ENCODE measurements at places on chromosomes 3 and 15. TPM values are rescaled to one million over a fixed set of nuclear protein-coding genes. Genes with fewer than 3 reads are reported as not detected.

Gene C3orf70
- total RNA-seq, result 5.7 TPM

Gene CHRFAM7A
- 1.8 TPM for total RNA-seq

Gene TMEM207
- not detected for total RNA-seq

DNA sequence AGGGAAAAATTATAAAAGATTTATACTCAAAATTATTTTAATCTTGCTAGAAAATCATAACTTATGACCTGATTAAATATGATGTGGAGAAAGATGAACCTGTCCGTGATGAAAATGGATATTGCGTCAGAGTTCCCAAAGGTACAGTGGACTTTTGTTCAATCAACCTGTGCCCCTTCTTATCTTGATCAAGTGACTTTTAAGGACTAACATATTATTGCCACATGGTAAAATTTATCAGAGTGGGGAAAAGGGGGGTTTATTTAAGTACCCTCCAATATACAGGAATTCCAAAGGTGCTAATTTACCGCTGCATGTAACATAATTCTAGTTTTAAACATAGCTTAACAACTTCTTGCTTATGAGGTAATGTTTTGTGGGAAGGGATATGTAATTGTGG is 39.6 kb downstream of the HDC start:
- H3K27me3 ChIP-seq, result peaks cover 7% of the 10 kb centered on the region
- H3K4me3 ChIP-seq, result no peak overlapping the region
- H3K27ac ChIP-seq, result no peak overlapping the region
- no peaks in the 10 kb centered on the region for H3K4me1 ChIP-seq
- no peak for DNase-seq

GRCh38 chr15:60408463-60408981 is 10.7 kb upstream of the ANXA2 start:
- H3K27me3 ChIP-seq, result no peaks in the 10 kb centered on the region
- no peak overlapping the region for H3K4me3 ChIP-seq
- no peaks in the 10 kb centered on the region for H3K36me3 ChIP-seq
- H3K27ac ChIP-seq, result peak overlapping the region; percentile 64
- peaks cover 29% of the 10 kb centered on the region for H3K4me1 ChIP-seq
- peak; percentile 86 for DNase-seq

GRCh38 chr3:118948146-118948545 is 86.5 kb downstream of the IGSF11 start:
- no peak for DNase-seq
- no peak overlapping the region for H3K27ac ChIP-seq
- no peak overlapping the region for H3K4me3 ChIP-seq
- H3K36me3 ChIP-seq, result no peaks in the 10 kb centered on the region
- no peaks in the 10 kb centered on the region for H3K27me3 ChIP-seq
- no peaks in the 10 kb centered on the region for H3K4me1 ChIP-seq

DNA sequence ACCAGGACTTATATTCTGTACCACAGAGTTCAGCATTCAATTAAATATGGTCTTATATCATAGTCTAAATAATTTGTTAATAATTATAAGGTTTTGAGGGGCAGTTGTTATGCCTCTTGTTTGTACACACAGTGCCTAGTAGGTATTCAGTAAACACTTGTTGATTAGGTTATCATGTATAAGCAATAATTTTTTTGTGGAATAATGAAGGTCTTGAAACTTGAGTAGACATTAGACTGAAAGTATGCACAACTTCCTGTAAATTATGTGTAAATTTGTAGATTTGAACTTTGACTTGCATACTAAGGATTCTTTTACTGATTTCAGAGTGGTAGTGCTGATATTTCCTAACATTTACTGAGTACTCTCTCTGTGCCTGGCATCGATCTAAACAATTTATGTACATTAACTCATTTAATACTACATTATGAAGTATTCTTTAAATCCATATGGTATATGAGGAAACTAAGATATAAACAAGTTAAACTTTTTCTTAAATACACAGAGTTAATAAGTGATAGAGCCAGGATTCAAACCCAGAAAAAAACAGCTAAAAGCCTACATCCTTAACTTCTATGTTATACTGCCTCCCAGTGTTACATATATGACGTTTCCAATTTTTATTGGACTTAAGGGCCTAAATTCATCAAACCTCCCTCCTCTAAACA is 65.1 kb downstream of the GLCE start:
- H3K27me3 ChIP-seq, result no peaks in the 10 kb centered on the region
- H3K4me1 ChIP-seq, result no peaks in the 10 kb centered on the region
- DNase-seq, result peak; percentile 26
- H3K36me3 ChIP-seq, result no peaks in the 10 kb centered on the region

DNA sequence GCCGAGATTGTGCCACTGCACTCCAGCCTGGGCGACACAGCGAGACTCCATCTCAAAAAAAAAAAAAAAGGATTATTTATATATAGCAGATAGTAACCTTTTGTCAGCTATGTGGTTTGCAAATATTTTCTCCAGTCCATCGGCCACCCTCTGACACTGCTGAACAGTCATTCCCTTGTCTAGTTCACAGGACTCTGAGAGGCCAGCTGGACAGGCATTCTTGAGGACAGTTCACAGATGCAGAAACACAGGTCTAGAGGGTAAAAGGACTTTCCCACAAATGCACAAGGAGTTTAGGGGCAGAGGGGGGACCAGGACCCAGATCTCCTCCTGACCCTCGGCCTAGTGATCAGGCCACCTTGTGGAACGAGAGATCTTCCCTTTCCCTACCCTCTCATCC is 7.5 kb upstream of the TMEM40 start:
- peaks cover 8% of the 10 kb centered on the region for H3K4me1 ChIP-seq
- no peak overlapping the region for H3K4me3 ChIP-seq
- no peak for DNase-seq

DNA sequence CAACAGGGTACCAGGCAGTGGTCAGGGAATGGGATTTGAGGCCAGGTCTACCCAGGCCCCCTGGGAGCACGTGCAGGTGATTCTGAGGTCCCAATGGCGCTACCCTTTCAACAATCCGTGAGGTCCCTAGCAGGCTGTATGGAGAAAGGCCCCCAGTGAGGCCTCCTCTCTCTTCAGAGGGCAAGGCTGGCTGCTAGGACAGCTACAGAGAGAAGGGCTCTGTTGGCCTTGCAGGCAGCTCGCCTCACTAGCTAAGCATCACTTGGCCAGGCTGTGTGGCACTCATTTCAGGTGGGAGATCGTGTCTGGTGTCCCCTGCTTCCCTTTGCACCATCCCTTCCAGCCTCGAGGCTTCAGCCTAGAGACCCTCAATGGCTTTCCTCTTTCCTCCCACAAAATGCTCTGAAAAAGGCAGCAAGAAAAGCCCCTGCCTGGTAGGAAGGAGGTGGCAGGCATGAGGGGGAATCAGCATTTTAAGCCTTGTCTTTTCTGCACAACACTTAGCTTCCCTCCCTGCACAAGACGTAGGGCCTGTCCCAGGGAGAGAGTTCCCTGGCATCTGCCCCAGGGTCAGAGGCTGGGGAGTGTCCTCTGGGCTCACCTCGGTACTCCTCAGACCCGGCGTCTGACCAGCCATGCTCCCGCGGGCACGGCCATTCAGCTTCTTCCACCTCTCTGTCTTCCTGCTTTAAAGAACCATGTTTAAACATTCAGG is 111.8 kb downstream of the ASB7 start:
- no peaks in the 10 kb centered on the region for H3K36me3 ChIP-seq
- H3K4me3 ChIP-seq, result no peak overlapping the region
- peak overlapping the region; percentile 84 for H3K27ac ChIP-seq
- peaks cover 18% of the 10 kb centered on the region for H3K4me1 ChIP-seq

DNA sequence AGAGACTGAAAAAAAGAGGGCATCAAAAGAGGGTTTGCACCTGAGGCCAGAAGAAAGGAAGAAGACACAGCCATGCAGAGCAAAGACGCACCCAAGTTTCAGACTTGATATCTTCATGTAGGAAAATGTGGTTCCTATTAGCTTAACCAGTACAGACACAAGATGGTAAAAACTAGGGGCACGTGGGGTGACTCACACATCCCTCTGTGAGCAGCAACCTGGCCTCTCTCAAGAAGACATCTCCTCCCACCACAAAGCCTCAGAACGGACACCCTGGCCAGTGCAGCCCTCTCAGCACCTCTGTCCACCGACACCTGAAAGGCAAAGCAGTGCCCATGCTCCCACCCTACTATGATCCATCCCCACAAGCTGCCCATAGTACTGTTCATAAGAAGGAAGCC is 33.3 kb downstream of the GLB1 start:
- H3K36me3 ChIP-seq, result peaks cover 6% of the 10 kb centered on the region
- H3K27ac ChIP-seq, result no peak overlapping the region
- no peak overlapping the region for H3K4me3 ChIP-seq
- peak; percentile 22 for DNase-seq
- H3K4me1 ChIP-seq, result peaks cover 4% of the 10 kb centered on the region

DNA sequence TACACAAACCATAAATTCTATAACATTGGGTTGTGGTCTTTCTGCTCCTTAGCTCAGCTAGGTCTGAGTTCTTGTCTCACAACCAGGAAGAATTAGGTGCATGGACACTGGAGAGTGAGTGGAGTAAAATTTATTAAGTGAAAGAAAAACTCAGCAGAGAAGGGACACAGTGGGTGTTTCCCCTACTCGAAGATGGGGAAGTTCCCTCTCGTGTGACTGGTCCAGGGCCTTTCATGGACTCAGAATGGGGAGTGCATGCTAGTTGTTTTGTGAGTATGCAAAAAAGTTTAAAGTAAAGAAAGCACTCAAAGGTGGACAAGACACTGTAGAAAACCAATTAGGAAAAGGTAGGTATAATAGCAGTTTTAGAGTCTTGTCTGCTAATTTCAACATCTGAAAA is 215.5 kb upstream of the RORA start:
- no peaks in the 10 kb centered on the region for H3K4me1 ChIP-seq
- H3K27ac ChIP-seq, result no peak overlapping the region
- no peak overlapping the region for H3K4me3 ChIP-seq
- DNase-seq, result no peak

- H3K27me3 ChIP-seq, result no peaks in the 10 kb centered on the region
- H3K4me1 ChIP-seq, result no peaks in the 10 kb centered on the region
- no peaks in the 10 kb centered on the region for H3K36me3 ChIP-seq
- DNase-seq, result no peak
- no peak overlapping the region for H3K27ac ChIP-seq
Observed at GRCh38 chr15:71511796-71512681, 298.3 kb upstream of the NR2E3 start.

DNA sequence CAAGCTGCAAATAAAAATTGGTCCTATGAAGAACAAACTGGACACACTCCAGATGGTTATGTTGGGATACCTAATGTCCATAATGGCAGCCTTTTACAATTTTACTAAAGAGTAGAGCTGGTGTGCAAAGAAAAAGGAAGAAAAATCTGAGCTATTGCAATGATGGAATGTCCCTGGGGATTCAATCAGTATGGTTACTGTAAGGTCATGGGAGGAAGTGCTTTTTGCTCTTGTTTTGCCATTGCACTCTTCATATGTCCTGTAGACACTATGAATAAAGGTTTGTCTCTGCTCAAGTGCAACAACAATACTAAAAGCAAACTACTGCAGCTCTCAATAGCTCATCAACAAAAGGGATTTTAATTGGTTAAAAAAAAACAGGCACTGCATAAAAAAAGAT is 5.4 kb downstream of the PFN2 start:
- no peak for DNase-seq
- peaks cover 29% of the 10 kb centered on the region for H3K36me3 ChIP-seq
- no peaks in the 10 kb centered on the region for H3K27me3 ChIP-seq
- no peak overlapping the region for H3K4me3 ChIP-seq
- no peak overlapping the region for H3K27ac ChIP-seq
- H3K4me1 ChIP-seq, result peaks cover 16% of the 10 kb centered on the region

- no peaks in the 10 kb centered on the region for H3K27me3 ChIP-seq
- no peaks in the 10 kb centered on the region for H3K36me3 ChIP-seq
- no peak overlapping the region for H3K27ac ChIP-seq
- H3K4me1 ChIP-seq, result no peaks in the 10 kb centered on the region
Observed at GRCh38 chr3:29454161-29454611, 173.3 kb downstream of the RBMS3 start.

GRCh38 chr15:99614749-99615288 is 49.0 kb downstream of the MEF2A start:
- H3K36me3 ChIP-seq, result no peaks in the 10 kb centered on the region
- H3K4me3 ChIP-seq, result no peak overlapping the region
- no peak for DNase-seq
- no peaks in the 10 kb centered on the region for H3K27me3 ChIP-seq
- peaks cover 5% of the 10 kb centered on the region for H3K4me1 ChIP-seq
- no peak overlapping the region for H3K27ac ChIP-seq

DNA sequence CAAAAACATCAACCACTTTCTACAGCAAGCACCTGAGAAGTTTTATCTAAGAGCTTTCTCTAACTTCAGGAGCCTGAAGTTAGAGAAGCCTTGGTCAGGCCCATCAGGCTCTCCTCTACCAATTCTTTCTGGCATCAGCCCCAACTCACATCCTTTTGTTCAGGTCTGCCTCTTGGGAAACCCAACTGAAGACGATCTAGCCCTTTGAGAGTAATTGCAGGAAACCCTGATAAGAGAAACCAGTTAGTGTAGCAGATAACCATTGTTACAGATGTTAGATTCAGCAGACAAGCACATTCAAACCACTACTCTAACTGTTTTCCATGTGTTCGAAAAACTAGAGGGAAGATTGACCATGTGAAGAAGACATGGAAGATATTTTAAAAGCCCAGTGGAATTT is 27.0 kb upstream of the DYNC1LI1 start:
- no peak for DNase-seq
- H3K36me3 ChIP-seq, result no peaks in the 10 kb centered on the region
- H3K27ac ChIP-seq, result no peak overlapping the region

GRCh38 chr3:64104006-64104405 is 80.7 kb upstream of the PSMD6 start:
- H3K27ac ChIP-seq, result no peak overlapping the region
- peaks cover 11% of the 10 kb centered on the region for H3K4me1 ChIP-seq

GRCh38 chr15:66356077-66356358 is 467 bp downstream of the TIPIN start:
- peak overlapping the region; percentile 91 for H3K4me3 ChIP-seq
- DNase-seq, result no peak
- peak overlapping the region; percentile 81 for H3K27ac ChIP-seq

DNA sequence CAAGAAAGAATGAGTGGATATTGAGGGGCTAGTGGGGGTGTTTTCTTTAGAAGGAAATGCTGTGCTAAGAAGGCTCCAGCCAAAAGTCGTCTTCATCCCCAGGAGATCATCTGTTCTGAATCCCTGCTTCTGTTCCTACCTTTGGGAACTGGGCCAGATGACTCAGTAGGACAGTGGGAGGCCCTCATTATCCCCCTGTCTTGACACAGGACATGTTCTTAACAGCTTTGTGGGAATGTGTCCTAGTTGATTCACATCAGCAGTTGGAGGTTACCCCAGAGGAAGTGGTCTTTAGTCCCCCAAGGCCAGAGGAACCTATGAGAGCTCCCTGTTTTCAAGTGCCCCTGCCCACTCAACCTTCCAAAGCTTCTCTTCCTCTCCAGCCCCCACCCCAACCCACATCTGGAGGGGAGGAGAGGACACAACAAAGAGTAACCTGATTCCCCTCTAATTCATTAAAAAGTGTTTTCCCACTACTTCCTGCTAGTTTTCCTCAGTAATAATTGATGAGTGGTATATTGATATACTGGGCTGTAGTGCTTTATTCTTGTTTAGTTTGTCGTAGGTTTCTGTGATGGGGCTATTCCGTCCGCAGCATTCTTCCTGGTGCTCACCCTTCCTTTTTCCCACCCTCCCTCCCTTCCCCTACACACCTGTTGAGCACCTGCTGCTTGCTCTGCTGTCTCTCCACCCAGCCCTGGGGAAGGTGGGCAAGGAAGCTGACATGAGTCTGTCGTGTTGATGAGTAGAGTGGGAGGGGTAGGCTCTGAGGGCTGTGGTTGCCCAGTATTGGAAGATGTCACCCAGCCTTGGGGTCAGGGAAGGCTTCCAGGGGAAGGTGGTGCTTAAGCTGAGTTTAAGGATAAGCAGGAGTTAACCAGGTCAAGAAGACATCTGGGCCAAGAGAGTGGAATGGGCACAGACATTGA is 9.3 kb downstream of the PXYLP1 start:
- H3K36me3 ChIP-seq, result no peaks in the 10 kb centered on the region
- no peak overlapping the region for H3K4me3 ChIP-seq
- no peaks in the 10 kb centered on the region for H3K27me3 ChIP-seq
- no peak overlapping the region for H3K27ac ChIP-seq
- H3K4me1 ChIP-seq, result peaks cover 37% of the 10 kb centered on the region
- DNase-seq, result peak; percentile 52

Data from astrocyte (in vitro differentiated cells and primary cell).